Cardiac atrium fibroblast (primary cell): ENCODE measurements at places on chromosomes 11 and 22. TPM values are rescaled to one million over a fixed set of nuclear protein-coding genes. Genes with fewer than 3 reads are reported as not detected.

The NCF4 gene
- not detected in 2 replicates for total RNA-seq

The LRRN4CL gene
- total RNA-seq: 0.72 and 1.5 TPM in 2 replicates

The RBFOX2 gene
- total RNA-seq: 77.8 and 91.0 TPM in 2 replicates

The NXPE1 gene
- not detected in 2 replicates for total RNA-seq

The DDX17 gene
- total RNA-seq: 223 and 266 TPM in 2 replicates

The CUL5 gene
- 14.6 and 18.3 TPM in 2 replicates for total RNA-seq

The UBE2L3 gene
- total RNA-seq: 44.6 and 48.6 TPM in 2 replicates

The ANGPTL5 gene
- not detected in 2 replicates for total RNA-seq

The CAPRIN1 gene
- 132 and 150 TPM in 2 replicates for total RNA-seq

The PRG3 gene
- total RNA-seq: not detected in 2 replicates

The KRTAP5-1 gene
- not detected in 2 replicates for total RNA-seq

The INCENP gene
- total RNA-seq: 6.0 and 13.9 TPM in 2 replicates

The OR2AG2 gene
- not detected in 2 replicates for total RNA-seq

The RHBDD3 gene
- total RNA-seq: 37.4 and 37.5 TPM in 2 replicates

The DAGLA gene
- 1.3 and 1.8 TPM in 2 replicates for total RNA-seq

The RAB36 gene
- 1.8 and 2.3 TPM in 2 replicates for total RNA-seq

The TMPRSS13 gene
- not detected in 2 replicates for total RNA-seq

The KRTAP5-9 gene
- total RNA-seq: not detected in 2 replicates

The NLRP14 gene
- total RNA-seq: 0.49 TPM in 1 of 2 replicates, not detected in the other
